ENCODE measurements at places on chromosomes 4 and X.

- DNase-seq: no peak
These were observed 2.1 kb downstream of the PNMA6F start for GRCh38 chrX:153319295-153320046.

GRCh38 chr4:163967263-163967662 lies 472.8 kb downstream of the TMA16 start:
- no peak for DNase-seq

GRCh38 chr4:126386512-126386911 lies 1071.8 kb downstream of the FAT4 start:
- DNase-seq: no peak

DNA sequence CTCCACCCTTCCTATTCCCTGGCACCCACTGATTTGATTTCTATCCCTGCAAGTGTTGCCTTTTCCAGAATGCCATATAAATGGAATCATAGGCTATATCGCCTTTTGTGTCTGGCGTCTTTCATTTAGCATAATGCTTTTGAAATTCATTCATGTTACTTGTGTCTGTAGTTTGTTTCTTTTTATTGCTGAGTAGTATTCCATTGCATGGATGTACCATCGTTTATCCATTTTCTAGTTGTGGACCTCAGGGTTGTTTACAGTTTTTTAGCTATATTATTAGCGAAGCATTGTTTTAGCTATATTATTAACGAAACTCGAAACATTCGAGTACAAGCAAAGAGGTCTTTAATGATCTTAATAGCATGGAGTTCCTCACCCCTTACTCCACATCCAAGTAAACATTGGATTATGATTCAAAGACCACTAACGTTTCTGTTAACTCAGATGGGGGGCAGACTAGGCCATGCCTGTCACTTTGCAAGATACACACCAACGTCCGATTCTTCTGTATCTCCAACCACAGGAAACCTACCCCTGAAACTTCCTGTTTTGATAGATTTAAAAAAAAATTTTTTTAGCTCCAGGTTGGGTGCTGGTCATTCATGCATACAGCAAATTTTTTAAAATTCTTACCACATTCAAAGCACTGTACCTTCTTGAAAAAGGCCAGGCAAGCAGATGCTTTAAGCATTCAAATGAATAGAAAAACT lies 1.1 kb downstream of the DCK start:
- no peak for DNase-seq

DNA sequence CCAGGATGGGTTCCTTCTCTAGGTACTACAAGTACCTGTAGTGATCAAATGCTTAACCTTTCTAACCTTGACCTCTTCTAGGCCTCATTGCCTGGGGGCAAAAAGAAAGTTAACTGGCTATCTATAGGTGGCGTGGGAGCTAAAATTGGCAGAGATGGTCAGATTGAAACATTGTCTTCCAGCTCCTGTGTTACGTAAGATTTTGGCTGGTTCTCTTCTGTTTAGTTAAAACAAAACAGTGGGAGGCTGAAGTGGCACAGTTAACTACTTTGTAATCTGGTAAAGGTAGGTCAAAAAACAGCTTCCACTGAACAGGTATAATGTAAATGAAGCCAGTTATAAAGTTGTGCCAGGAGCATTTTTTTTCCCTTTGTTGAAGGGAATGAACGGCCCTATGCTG lies 115.2 kb downstream of the MBNL3 start:
- DNase-seq: no peak

DNA sequence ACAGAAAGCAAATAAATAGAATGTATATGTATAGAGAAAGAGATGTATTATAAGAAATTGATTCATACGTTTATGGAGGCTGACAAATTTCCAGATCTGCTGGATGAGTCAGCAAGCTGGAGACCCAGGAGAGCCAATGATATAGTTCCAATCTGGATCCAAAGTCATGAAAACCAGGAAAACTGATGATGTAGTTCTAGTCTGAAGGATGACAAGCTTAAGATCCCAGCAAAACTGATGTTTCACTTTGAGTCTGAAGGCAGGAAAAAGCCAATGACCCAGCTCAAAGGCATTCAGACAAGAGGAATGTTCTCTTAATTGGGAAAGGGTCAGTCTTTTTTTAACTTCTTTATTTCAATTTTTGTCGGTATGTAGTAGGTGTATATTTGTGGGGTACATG lies 102.6 kb downstream of the LHFPL1 start:
- peak; percentile 3 for DNase-seq

- DNase-seq: no peak
These were observed 6.9 kb downstream of the LSM6 start for GRCh38 chr4:146182443-146182842.

- DNase-seq: peak; percentile 53
These were observed 30.6 kb upstream of the SCML1 start for GRCh38 chrX:17706676-17707075.

- no peak for DNase-seq
These were observed 135.6 kb upstream of the MAD2L1 start for GRCh38 chr4:120202222-120202621.

GRCh38 chr4:173367946-173368345 lies 2.8 kb upstream of the SAP30 start:
- DNase-seq: no peak

- no peak for DNase-seq
These were observed 35.1 kb downstream of the FHL1 start for GRCh38 chrX:136182414-136182813.

DNA sequence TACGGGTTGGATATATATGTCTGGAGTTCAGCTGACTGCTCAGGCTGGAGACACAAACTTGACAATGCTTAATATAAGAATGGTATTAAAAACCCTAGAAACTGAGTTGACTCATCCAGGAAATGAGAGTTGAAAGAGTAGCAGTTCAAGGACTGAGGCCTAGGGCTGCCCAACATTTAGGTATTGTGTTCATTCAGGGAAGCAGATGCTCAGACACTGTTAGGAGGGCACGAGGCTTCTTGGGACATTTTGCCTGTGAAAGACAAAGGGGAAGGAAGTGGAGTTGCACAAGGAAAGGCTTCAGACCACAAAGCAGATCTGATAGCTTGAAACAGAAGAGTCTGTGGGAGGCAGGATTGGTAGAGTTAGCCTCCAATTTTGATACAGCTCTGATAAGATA lies 52.0 kb upstream of the HS3ST1 start:
- DNase-seq: no peak

DNA sequence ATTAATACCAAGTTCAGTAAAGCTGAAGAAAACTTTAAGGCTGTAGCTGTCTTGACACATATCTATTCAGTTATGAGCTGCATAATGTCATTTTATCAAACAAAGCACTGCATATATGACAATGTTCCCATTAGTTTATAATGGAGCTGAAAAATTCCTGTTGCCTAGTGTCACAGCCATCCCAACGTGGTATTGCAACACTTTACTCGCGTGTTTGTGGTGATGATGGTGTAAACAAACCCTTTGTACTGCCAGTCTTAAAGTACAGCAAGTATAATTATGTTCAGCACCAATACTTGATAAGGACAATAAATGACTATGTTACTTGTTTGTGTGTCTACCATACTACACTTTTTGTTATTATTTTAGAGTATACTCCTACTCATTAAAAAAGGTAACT lies 1415.6 kb upstream of the PCDH7 start:
- DNase-seq: no peak

GRCh38 chr4:4388836-4389575 lies 2.1 kb downstream of the NSG1 start:
- DNase-seq: no peak

GRCh38 chr4:56438766-56439165 lies 2.7 kb downstream of the PAICS start:
- no peak for DNase-seq

DNA sequence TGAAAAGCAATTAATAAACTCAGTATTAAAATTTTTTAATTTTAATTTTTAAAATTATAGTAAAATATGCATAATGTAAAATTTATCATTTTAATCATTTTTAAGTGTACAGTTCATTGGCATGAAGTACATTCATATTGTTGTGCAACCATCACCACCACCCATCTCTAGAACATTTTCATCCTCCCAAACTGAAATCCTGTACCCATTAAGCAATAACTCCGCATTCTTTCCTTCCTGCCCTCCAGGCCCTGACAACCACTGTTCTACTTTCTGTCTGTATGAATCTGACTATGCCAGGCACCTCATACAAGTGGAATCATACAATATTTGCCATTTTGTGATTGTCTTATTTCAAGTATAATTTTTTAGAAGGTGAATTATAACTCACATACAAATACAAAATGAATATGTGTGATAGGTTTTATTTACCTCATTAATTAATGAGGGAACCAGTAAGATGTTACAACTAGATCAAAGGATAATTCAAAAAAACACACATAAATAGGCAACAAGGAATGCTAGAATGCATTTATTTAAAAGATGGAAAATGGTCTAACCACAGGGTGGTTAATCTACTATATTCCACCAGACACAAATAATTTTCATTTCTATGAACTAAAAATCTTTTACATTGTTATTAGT lies 13.1 kb upstream of the AFF1 start:
- no peak for DNase-seq

DNA sequence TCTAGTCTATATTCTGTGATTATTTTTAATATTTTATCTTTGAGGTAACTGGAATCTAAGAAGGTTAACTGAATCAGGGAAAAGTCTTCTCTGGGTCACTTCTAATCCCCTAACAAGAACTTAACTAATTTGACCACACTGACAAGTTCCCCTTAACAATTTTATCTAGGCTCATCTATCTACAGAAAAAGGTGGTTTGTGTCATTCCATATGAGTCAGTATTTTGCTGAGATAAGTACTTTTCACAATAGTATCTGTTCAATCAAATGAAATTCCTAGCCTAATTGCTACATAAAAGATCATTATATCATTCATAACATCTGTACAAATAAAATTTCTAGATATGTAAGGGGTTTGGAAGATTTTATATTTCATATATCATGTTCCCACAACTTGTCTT lies 45.6 kb downstream of the COL25A1 start:
- DNase-seq: no peak

GRCh38 chr4:14151101-14151500 lies 523.6 kb upstream of the BOD1L1 start:
- no peak for DNase-seq

DNA sequence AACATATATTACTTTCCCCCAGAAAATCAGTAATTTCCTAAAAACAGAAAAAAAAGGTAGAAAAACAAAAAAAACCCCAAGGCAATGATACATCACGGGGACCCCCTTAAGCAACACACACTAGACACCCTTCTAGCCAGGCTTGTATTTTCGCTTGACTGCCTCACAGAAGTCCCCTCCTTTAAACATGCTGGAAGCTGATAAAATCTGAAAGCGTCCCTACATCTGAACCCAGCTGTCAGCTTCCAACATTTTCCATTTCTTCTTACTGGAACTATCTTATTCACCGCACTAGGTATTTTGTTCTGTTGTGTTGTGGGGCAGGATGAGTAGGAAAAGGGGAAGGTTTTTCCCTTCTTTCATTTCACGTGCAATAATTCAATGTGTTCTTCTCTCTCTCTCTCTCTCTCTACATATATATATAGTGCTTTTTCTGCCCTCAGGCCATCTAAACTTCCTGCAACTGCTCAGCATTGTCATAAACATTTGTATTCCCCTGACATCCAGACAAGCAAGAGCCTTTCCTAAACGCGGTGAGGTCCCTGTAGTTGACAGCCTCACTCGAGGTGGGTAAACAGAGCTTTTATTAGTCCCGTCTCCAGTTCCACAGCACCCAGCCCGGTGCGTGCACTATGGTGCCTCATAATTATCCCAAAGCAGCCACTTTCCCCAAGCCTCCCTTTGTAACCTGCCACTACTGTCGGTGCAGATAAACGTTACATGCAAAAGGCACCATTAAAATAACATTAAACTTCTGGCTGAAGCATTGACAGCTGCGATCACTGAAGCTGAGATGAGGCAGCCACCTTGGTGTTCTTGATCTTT lies 82.5 kb downstream of the GATB start:
- DNase-seq: no peak

- no peak for DNase-seq
These were observed 10.1 kb upstream of the RASL11B start for GRCh38 chr4:52852041-52852440.

DNA sequence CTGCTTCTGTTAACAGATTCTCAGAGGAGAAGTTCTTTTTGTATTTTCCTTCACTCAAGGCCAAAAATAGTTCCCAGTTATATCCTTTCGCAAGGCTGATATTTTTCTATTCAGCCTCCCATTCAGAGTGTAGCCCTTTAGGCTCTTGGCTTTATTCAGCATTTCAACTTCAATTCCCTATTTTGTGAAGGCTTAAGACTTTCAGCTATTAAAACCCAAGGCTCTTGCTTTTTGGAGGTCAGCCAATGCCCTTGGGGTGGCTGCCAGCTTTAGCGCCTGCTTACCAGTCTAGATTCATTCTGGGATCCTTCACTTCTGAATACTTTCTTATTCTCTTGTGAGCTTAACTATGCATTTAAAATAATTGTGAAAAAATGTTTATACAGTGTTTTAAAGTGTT lies 57.3 kb upstream of the ADGRA3 start:
- no peak for DNase-seq

DNA sequence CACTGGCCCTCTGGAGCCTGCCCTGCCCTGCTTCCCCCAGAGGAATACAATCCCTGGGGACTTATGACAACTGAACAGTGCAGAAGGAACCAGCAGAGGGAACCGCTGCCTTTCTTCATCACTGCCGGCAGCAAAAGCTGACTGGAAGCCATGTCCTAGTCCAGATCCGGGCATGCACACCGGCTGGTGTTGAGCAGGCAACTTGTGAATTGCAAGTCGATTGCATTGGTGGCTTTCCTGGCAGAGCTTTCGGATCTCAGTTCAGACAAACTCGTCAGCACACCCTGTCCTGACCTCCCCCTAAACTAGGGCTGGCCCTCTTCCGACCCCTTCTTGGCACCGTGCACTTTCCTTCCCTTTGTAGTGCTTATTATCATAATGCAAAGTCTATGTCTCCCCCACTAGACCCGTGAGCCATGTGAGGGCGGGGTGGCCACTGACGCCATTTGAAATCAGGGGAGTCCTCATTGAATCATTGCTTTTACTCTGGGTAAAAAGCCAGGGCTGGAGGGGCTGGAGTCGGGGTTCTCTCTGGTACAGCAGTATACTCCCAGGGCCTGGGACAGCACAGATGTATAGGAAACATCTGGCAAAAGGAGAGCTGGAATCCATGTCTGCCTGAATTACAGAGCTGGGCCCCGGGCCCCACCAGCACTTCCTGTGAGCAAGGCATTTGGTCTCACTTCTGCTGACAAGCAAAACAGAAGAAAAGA lies 1.8 kb downstream of the ARHGAP4 start:
- no peak for DNase-seq

DNA sequence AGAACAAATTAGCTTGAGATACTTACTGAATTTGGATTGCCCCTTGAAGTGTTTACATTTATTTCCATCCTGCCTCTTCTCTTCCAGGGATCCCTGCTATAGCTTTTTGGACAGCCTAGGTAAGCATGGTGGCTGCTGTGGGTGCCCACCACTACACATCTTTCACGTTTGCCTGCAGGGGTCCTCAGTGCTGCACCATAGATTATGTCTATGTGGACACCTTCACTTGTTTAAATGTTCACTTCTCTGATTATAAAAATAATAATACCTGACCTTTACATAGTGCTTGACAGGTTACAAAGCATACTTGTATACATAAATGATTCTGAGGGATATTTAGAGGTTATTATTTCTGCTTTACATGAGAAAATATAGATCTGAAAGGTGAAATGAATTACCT lies 67.9 kb upstream of the SLC4A4 start:
- DNase-seq: no peak

All from fibroblast of skin of left biceps (primary cell).